ENCODE measurements at places on chromosomes 16 and 17. TPM values are rescaled to one million over a fixed set of nuclear protein-coding genes. Genes with fewer than 3 reads are reported as not detected.

SEZ6 gene
- not detected for total RNA-seq

HBM gene
- 19.6 TPM for total RNA-seq

SPOP gene
- 131 TPM for total RNA-seq

PIK3R6 gene
- total RNA-seq = 1.6 TPM

IRF8 gene
- total RNA-seq = 12.2 TPM

KRT9 gene
- total RNA-seq = not detected

ARHGDIG gene
- total RNA-seq = 1.7 TPM

TBC1D3D gene
- 2.1 TPM for total RNA-seq

LRRC75A gene
- total RNA-seq = 6.2 TPM

ST6GALNAC2 gene
- 11.7 TPM for total RNA-seq

KIF19 gene
- total RNA-seq = 2.5 TPM

FOXF1 gene
- total RNA-seq = 3.6 TPM

TK1 gene
- total RNA-seq = 19.5 TPM

COPS3 gene
- total RNA-seq = 86.8 TPM

CPHXL2 gene
- not detected for total RNA-seq

PRSS27 gene
- 3.5 TPM for total RNA-seq

CTRB1 gene
- total RNA-seq = 1.0 TPM

LCAT gene
- 7.3 TPM for total RNA-seq

CSH2 gene
- not detected for total RNA-seq

CD2BP2 gene
- total RNA-seq = 29.8 TPM

EME2 gene
- 10.6 TPM for total RNA-seq

MYH3 gene
- total RNA-seq = 9,382 TPM

EVPL gene
- total RNA-seq = 42.3 TPM

PIMREG gene
- 12.3 TPM for total RNA-seq

PIRT gene
- 0.82 TPM for total RNA-seq

NOG gene
- total RNA-seq = 8.9 TPM
